Kidney glomerular epithelial cell (primary cell): ENCODE measurements at places on chromosomes 5 and 9.

- no peak for DNase-seq
These were observed 90.7 kb upstream of the MOCS2 start for GRCh38 chr5:53200306-53200705.

- peak; percentile 90 for DNase-seq
These were observed 124.3 kb downstream of the ENC1 start for GRCh38 chr5:74516211-74516636.

- DNase-seq, result no peak
These were observed 66.8 kb downstream of the MAMDC2 start for GRCh38 chr9:70110194-70111041.

- no peak for DNase-seq
These were observed 258.7 kb downstream of the SPATA31D1 start for GRCh38 chr9:82247318-82247717.

GRCh38 chr5:148748702-148749392, 77.6 kb upstream of the ADRB2 start:
- no peak for DNase-seq

GRCh38 chr5:9549941-9550340, 4.1 kb upstream of the SEMA5A start:
- DNase-seq, result no peak

- DNase-seq, result no peak
These were observed 80.9 kb upstream of the SPATA31D4 start for GRCh38 chr9:81847181-81847915.

DNA sequence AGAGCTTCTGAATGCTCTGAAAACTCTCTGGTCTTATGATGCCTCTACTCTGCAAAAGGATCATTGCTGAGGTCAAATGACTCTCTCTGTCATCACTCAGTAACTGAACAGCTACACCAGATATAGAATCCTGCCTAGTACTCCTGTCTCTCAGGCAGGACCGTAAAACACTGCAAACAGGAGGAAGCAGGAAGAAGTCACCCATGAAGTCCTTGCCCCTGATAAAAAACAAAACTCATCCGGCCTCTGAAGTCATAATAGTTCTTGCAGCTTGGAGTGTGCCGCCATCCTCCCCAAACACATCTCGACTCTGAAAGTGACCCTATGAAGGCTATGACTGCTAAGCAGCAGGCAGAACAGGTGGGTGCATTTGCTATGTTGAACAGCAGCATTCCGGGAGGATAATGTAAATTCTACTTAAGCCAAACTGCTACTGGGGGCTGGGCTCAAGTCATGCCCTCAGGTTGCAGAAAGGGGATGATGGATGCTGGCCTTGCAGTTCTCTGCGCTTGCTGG, 81.9 kb upstream of the FAM169A start:
- peak; percentile 68 for DNase-seq

GRCh38 chr5:167571824-167572223, 719.6 kb upstream of the WWC1 start:
- no peak for DNase-seq

- no peak for DNase-seq
These were observed 213.5 kb upstream of the TARS1 start for GRCh38 chr5:33227247-33227646.

- DNase-seq, result no peak
These were observed 11.5 kb downstream of the PRR7 start for GRCh38 chr5:177457852-177458681.

DNA sequence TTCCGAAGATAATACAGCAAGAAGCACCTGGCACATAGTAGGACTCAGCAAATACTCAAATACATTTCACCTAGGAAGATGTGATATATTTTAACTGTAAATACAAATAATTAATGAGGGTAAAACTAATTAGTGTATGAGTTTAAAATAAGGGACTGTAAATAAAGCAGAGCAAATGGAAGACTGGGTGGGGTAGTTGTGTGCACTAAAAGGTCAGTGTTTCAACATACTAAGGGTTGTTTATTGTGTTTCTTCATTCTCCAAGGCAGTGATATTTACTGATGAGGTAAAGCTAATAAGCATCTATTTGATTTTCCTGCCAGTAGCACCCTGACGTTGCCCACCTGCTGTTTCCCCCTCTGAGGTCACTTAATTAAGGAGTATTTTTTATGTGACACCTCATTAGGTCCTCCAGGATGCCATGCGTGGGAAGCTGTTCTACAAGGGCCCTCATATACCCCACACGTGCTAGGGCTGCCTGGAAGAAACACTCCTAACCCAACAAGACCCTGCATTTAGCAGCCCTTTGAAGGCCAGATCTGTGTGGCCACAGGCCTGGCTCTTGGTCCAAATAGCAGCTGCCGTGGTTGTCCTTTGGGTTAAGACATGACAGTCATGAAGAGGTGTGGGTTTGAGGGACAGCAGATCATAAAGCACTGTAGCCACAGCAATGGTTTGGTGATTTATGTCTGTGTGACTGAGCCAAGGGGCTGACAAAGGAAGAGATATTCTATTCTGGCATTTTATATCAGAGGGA, 97.5 kb upstream of the RPS23 start:
- DNase-seq, result no peak

DNA sequence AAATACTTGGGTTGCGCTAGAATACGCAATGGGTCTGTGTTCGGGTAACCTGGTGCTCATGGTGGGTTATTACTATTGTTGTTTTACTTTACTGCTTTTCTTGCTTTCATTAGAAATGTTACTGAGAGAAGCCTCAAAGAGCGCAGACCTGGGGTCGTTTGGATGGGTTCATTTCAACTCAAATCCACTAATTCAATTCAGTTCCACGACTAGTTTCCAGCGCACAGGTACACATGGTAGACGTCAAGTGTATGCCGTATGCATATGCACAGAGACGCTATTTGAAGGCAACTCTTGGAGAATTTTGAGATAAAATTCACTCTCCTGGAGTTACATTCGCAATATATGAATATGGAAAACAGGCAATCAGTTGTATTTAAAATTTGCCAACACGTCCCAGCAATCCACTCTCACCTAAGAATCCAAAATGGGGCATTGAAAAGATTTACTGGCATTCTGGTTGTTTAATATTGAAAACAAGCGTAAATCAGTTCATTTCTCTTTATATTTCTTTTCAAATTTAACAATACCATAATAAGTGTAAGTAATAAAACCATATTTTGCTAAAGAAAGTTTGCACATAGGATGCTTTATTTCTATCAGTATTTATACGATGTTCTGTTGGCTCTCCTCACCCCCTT, 4.4 kb upstream of the PAX5 start:
- DNase-seq, result no peak

- DNase-seq, result no peak
These were observed 59.7 kb downstream of the ERBIN start for GRCh38 chr5:65986050-65986451.

DNA sequence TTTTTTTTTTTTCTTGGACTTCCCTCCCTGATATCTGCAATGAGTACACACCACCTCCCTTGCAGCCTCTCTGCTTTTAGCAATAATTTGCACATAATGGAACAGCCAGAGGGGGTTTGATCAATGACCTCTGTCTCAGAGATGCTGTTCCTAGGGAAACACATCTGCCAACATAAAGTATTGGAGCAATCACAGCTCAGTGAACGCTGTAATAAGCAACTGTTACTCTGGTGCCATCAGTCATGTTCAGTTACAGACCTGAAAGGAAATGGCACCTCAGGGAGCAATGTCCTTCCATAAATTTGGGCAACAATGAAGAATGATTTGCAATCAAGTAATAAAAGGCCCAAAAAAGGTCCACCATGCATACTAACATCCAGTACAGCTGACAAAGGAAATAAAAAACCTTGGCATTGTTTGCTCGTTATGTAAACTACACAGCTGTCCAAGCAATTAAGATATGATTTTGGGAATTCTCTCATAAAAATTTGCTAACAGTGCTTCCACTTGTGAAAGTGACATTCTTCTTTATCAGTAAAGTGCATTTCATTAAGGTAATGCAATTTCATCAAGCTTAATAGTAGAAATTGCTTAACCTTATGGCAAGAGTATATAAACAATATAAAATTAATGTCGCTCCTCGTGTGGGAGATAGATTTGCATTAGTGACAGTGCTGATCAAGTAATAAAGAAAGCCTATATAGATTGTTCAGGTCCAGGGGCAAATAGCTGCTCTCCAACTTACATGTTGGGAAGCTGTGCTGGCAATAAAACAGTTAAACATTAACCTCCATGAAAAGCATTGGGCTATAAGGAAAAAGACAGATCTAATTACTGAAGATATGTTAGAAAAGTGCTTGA, 167.8 kb downstream of the RASEF start:
- no peak for DNase-seq

DNA sequence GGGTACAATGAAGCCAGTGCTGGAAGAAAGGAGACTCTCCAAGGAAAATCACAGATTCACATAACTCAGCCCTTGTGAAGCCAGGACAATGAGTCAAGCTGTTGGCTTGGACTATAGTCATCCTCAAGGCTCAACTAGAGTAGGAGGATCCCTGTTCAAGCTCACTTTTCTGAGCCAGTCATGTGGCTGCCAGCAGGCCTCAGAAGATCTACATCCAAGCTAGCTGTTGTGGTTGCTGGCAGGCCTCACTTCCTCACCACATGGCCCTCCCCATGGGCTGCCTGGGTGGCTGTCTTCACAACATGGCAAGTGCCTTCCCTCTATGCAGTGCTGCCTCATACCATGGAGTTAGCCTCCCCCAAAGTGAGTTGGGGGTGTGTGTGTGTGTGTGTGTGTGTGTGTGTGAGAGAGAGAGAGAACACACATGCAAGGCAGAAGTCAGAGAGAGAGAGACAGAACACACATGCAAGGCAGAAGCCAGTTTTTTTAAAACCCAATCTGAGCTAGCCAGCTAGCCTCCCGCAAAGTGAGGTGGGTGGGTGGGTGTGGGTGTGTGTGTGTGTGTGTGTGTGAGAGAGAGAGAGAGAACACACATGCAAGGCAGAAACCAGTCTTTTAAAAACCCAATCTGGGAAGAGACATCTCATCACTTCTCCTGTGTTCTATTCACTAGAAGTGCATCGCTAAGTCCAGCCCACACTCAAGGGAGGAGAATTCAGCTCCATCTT, 17.1 kb downstream of the SCAI start:
- DNase-seq, result peak; percentile 72

GRCh38 chr9:34332076-34332964, 3.0 kb downstream of the NUDT2 start:
- peak; percentile 58 for DNase-seq

DNA sequence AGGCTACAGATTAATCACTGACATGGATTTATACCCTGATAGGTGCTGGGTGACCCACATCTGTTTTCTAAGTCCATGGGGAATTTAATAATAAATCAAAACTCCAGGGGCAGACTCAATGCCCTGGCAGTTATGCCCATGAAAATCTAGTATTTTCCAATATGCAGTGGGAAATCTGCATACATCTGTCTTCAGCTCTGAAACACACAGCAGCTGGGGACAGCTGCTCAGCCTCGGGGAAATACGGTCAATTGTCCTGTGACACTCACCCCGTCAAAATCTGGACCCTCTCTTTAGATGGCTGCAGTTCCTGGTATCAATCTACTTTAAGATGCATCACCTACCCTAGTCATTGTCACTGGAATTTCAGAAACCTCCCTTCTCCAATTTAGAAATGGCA, 12.7 kb upstream of the C1QTNF3 start:
- no peak for DNase-seq

- peak; percentile 65 for DNase-seq
These were observed 287.0 kb downstream of the GAS1 start for GRCh38 chr9:86660146-86660943.

GRCh38 chr9:77177894-77178794, 810 bp downstream of the VPS13A start:
- peak; percentile 43 for DNase-seq

DNA sequence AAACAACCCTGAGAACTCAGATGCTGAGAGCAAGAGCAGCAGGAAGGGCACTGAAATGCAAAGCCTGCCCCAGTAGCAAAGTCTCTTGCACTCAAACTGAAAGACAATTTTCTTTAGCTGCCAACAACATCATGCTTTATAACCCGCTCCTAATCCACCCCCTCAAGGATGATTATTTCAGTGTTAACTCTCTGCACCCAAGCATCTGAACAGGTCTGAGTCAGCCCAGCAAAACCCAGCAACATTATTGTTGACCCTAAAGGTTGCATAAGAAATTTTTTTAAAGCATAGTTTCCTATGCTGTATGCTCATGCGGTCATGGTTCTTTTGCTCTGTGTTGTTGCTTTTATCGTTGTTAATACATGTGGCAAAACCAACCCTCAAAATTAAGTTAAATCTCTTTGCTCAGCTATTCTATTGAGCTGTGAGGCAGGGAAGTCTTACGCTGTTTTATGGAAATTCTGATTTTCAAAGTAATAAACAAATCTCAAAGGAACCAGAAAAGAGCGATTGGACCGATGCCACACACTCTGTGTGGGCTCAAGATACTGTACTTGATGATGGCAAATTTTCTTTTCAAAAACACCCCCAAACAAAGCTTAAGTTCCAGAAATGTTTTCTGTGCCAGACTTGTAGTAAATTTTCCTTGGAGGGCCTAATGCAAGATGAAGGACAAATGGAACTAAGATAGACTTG, 440.6 kb upstream of the MPDZ start:
- peak; percentile 24 for DNase-seq

- DNase-seq, result no peak
These were observed 13.4 kb upstream of the ZCCHC9 start for GRCh38 chr5:81288021-81288433.

DNA sequence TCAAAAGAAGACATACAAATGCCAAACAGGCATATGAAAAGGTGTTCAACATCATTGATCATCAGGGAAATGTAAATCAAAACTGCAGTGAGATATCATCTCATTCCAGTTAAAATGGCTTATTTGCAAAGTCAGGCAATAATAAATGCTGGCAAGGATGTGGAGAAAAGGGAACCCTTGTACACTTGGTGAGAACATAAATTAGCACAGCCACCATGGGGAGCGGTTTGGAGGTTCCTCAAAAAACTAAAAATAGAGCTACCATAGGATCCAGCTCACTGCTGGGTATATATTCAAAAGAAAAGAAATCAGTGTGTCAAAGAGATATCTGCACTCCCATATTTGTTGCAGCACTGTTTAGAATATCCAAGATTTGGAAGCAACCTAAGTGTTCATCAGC, 50.3 kb downstream of the AP3S1 start:
- no peak for DNase-seq

GRCh38 chr5:145908206-145908960, 28.0 kb upstream of the SH3RF2 start:
- DNase-seq, result peak; percentile 38

GRCh38 chr5:1644810-1645571, 121.2 kb upstream of the LPCAT1 start:
- peak; percentile 41 for DNase-seq

- DNase-seq, result no peak
These were observed 54.6 kb downstream of the FYB1 start for GRCh38 chr5:39164529-39165402.
